Activated naive CD4-positive, alpha-beta T cell treated with anti-CD3 and anti-CD28 coated beads, Interleukin-2, amount 50 U/mL, for 16 hours (primary cell): ENCODE measurements at places on chromosomes 7 and 10.
A peak's percentile ranks its signal among the peaks of the same experiment; 100 is the strongest.

GRCh38 chr7:1325246-1325645 lies 92.6 kb downstream of the UNCX start:
- DNase-seq, result no peak

- no peak for DNase-seq
Observed at GRCh38 chr10:112502536-112502935, 55.5 kb downstream of the VTI1A start.

- DNase-seq, result no peak
Observed at GRCh38 chr10:8424555-8425211, 370.2 kb downstream of the GATA3 start.

DNA sequence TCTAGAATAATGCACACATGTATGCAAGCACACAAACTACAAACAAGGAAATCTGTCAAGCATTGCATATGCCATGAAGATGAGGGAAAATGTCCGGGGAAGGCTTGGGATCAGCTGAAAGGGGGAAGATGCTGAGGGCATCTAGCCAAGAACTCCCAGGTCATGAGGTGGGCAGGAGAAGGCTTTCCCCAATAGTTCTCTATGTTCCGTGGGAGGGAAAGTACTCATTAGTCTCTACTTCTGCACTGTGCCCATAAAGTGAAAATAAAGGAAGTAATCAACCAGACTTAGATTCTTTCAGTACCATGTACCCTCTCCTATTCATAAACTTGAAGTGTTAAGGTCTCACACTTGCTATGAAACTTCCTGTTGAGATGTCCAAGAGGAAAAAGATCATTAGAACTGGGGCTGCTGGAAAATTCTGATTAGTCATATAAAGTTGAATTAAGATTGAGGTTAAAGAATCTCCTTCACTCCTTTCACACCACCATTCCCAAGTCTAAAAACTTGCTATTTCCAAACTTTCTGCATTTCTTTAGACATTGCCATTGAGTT lies 17.1 kb upstream of the LIPF start:
- no peak for DNase-seq

DNA sequence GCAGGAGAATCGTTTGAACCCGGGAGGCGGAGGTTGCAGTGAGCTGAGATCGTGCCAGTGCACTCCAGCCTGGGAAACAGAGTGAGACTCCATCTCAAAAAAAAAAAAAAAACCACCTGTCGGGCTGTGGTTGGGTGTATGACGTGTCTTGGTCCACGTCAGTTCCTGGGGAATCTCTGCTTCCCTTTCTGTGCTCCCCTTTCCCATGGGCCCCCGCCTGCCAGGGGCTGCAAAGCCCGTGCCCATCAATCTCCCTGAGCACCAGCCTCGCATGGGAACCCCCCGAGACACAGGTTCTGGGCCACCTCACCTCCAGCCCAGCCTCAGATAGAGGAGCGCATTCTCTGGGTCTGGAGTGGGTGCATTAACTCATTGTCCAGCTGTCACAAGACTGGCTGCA lies 2.3 kb upstream of the SH2B2 start:
- no peak for DNase-seq

GRCh38 chr10:93288679-93289634 lies 193.2 kb downstream of the MYOF start:
- DNase-seq, result peak; percentile 44
